ENCODE measurements at places on chromosomes 2 and 18.

- DNase-seq, result no peak
These were observed 14.9 kb downstream of the SLC39A6 start for GRCh38 chr18:36114251-36114650.

GRCh38 chr2:2703762-2704427 lies 372.8 kb upstream of the MYT1L start:
- DNase-seq, result no peak

DNA sequence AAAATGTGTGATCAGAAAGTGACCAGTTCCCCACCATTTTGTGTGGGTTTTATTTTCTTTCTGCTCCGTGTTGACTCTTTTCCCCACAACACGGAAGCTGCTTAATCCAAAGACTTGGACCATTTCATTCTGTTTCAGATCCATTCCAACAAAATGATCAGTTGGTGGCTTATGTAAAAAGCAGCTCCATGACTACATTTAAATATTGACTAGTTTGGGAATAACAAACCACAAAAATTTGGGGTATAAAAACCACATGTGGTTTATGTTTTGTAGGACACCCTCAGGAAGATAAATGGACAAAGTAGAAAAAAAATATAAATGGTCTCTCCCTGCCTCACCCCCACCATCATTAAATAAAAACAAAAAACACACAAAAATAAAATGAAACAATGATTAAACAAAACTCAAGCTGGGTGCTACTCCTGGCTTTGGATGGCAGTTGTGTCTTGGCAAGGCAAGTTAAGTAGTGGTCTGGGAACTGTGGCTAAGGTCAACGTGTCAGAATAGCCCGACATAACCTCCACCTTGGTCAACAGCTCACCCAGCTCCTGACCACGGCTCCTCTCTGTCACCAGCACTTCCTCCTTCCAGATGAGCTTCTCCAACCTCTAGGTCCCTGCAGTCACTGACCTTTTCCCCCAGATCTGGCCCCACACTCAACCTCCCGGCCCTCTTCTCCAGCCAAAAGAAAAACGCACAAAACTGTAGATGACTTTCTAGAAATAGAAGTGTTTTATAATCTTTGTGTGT lies 12.8 kb upstream of the WIPF1 start:
- peak; percentile 47 for DNase-seq

DNA sequence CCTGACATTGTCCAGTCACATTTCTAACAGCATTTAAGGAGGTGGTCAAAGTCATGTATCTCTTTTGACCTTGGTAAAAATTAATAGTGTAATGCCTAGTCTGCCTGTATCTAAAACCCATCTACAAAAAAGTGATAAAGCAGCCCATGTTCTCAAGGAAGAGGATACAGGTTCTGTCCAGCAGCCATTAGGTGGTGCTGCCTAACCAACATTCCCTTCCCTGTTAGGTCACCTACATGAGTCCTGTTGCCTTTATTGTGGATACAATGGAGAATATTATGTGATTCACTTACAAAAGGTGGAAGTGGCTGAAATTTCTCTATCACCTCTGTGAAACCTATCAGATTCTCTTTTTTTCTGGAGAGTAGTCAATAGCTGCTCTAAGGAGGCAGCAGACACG lies 52.5 kb downstream of the AQP4 start:
- DNase-seq, result no peak

GRCh38 chr2:51256736-51257135 lies 224.8 kb upstream of the NRXN1 start:
- DNase-seq, result no peak

DNA sequence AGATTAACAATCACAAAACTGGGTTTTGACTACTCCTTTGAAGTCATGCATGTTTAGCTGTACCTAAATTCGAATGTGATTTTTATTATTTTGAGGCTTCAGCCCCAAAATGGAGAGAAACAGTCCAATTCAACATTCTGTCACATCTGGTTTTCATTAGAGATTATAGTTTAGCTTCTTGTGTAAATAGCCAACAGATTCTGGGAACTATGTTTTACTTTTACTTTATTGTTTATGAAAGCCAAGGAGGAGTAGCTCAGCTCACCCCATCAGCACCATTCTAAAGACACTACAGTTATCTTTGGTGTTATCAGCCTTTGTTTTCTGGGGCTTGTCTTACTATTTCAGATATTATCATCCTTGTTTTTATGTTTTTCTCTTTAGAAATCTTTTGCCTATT lies 465.0 kb upstream of the CWC22 start:
- peak; percentile 23 for DNase-seq

DNA sequence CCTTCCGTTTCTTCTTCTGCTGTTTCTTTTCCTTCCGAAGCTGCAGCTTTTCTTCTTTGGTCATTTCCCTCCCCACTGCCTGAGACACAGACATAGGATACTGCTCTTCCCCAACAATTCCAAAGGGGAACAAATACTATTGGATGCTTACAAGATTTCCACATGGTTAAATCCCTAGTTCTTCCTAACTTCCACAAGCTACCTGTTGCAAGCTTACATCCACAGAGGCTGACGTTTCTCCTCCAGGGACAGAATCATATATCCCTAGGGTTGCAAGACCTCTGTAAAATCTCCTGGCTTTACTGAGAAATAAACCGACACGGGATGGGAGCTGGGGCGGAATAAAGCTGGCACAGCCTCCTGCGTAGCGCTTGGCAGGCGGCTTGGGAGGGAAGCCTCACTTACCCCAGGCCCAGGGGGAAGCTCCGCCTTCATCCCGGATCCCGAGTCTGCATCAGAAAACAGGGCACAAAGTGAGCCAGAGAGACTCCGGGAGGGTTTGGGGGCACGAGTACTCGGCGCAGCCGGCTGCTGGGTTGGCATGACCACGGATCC lies 590 bp downstream of the EIF2B4 start:
- DNase-seq, result peak; percentile 82

GRCh38 chr2:118089139-118089800 lies 999 bp downstream of the INSIG2 start:
- DNase-seq, result peak; percentile 70

DNA sequence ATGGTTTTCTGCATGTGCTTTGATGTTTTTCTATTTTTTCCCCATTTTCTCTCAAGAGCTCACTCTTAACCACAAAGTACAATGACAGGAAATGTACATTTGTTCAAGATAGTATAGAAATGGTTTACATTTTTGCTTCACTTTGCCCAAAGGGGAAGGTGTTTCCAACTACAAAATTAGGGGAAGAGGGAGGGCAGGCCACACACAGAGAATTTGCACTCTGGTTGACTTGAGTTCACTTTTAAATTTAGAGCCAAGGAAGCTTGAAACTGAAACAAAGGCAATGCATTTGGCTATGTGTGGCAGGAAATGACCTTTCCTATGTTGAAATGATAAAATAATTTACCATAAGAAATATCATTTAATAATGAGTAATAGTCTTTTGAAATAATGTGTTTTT lies 19.1 kb upstream of the VIT start:
- no peak for DNase-seq
